ENCODE measurements at places on chromosomes 4 and X.

- DNase-seq: no peak
These were observed 205.3 kb downstream of the ARAP2 start for GRCh38 chr4:36039026-36039425.

DNA sequence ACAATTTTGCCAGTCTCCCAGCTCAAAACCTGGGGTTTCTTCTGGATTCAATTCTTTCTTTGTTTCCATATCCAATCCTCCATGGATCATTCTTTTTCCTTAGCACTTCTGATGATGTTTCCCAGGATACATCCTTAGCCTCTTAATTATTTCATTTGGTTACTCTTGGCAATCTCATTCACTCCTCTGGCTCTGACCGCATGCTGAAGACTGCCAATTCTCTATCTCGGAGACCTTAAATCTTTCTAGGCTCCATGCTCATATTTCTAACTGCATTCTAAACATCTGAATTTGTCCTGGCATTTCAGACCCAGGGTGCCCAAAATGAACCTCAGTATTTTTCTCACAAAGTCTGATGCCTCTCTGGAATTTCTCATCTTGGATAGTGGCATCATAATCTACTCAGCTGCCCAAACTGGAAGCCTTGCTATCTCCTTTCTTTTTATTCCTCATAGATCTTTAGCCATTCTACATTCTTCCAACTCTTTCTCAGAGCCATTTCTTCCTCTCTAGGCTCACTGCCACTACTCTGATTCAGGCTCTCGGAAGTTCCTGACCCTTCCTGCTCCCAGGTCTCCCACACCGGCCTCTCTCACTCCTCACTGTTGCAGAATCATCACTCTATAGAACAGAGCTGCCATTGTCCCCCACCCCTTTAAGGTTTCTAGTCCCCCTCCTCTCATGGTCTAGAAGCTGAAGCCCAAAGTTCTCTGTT, 290.2 kb downstream of the CAMK2D start:
- no peak for DNase-seq

DNA sequence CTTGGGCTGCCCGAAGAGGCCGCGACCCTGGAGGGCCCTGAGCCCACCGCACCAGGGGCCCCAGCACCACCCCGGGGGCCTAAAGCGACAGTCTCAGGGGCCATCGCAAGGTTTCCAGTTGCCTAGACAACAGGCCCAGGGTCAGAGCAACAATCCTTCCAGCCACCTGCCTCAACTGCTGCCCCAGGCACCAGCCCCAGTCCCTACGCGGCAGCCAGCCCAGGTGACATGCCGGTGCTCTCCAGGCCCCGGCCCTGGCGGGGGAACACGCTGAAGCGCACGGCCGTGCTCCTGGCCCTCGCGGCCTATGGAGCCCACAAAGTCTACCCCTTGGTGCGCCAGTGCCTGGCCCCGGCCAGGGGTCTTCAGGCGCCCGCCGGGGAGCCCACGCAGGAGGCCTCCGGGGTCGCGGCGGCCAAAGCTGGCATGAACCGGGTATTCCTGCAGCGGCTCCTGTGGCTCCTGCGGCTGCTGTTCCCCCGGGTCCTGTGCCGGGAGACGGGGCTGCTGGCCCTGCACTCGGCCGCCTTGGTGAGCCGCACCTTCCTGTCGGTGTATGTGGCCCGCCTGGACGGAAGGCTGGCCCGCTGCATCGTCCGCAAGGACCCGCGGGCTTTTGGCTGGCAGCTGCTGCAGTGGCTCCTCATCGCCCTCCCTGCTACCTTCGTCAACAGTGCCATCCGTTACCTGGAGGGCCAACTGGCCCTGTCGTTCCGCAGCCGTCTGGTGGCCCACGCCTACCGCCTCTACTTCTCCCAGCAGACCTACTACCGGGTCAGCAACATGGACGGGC, 579 bp downstream of the ABCD1 start:
- no peak for DNase-seq

GRCh38 chr4:71262161-71262560, 76.7 kb upstream of the SLC4A4 start:
- DNase-seq: no peak

DNA sequence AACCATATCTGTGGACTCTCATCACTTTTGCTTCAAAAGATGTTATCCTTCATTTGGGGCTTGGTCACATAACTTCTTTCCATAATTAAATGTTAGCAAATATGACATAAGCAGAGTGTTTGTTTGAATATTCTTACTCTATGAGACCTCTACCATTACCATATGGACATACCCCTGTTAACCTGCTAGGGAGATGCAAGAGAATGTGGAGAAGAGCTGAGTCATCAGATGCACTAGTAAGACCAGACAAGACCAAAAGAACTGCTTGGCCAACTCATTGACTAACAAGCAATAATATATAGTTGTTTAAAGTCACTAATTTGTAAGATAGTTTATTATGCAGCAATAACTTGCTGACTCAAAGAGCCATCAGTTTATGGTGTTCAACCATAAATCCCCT, 652.9 kb downstream of the SMARCA1 start:
- no peak for DNase-seq

GRCh38 chr4:166324321-166324720, 451.3 kb downstream of the TLL1 start:
- DNase-seq: no peak

- DNase-seq: no peak
These were observed 4.4 kb upstream of the SMIM14 start for GRCh38 chr4:39642885-39643552.

GRCh38 chr4:81590596-81590995, 118.9 kb upstream of the RASGEF1B start:
- no peak for DNase-seq

DNA sequence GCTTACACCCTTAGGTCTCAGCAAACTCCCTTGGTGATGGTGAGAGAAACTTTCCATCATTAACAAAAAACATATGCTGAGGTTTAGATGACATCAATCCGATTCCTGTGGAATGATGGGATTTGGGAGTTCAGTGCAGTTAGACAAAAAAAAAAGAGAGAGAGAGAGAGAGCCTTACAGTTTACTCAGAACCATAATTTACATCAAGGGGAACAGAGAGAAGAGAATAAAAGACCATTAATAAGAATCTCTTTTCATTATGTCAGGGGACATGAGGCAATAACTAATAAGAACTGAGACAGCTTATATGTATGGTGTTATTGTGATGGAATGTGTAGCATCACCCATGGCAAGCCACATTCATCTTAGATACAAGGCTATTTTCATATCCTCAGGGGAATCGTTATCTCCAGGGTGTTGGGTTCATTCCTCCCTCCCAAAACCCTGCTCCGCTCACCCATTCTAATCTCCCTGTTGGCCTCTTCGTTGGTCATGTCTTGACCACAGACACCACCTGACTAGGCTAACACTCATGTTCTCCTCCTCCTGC, 175.7 kb upstream of the MXRA5 start:
- DNase-seq: no peak

- DNase-seq: no peak
These were observed 8.3 kb downstream of the PHKA1 start for GRCh38 chrX:72705814-72706213.

DNA sequence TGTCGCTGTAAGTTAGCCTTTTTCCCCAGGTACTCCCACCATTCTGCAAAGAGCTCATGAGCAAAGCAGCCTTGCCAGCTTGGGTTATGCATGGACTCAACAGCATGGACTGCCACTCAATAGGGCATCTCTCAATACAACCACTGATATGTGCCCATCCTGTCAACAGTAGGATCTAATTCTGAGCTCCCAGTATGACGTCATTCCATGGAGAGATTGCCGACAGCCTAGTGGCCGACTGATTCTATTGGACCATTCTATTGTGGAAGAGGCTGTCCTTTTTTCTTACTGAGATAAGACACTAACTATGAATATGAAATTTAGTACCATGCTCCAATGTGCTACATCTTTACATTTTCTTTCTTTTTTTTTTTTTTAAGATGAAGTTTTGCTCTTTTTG, 2389.0 kb upstream of the AGA start:
- DNase-seq: no peak
